ENCODE measurements at places on chromosomes 7 and 10.
A peak's percentile ranks its signal among the peaks of the same experiment; 100 is the strongest.

DNA sequence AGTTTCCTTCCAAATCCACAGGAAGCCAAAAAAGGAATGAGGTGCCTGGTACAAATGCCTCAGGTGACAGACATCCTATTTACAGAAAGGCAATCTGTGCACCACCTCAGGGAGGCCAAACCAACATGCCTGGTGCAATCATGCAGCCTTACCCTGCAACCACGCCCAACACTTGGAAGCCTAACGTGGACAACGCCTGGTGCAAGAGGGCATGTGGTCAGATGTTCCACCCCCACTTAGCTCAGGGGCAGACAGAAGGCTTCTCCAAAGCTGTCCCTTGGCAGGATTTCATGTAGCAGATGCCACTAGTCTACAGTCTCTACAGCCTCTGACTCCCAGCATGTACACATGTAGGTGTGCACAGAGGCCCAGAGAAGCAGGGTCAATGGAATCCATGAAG, 89.5 kb downstream of the KCNMA1 start:
- H3K27me3 ChIP-seq = peaks cover under 1% of the 10 kb centered on the region
- H3K36me3 ChIP-seq = no peaks in the 10 kb centered on the region
- no peak for DNase-seq
- H3K4me1 ChIP-seq = no peaks in the 10 kb centered on the region
- H3K27ac ChIP-seq = no peak overlapping the region
- no peak overlapping the region for H3K4me3 ChIP-seq

DNA sequence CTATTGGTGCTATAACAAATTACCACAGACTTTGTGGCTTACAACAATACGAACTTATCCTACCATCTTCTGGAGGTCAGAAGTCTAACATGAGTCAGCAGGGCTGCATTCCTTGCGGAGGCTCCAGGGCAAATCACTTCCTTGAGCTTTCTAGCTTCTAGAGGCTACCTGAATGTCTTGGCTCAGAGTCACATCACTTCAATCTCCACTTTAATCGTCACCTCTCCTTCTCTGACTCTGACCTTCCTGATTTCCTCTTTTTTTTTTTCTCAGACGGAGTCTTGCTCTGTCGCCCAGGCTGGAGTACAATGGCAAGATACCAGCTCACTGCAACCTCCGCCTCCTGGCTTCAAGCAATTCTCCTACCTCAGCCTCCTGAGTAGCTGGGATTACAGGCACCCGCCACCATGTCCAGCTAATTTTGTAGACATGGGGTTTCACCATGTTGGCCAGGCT, 44.6 kb upstream of the ANAPC16 start:
- H3K27ac ChIP-seq = no peak overlapping the region
- DNase-seq = no peak
- no peaks in the 10 kb centered on the region for H3K27me3 ChIP-seq
- no peak overlapping the region for H3K4me3 ChIP-seq
- H3K4me1 ChIP-seq = peaks cover 8% of the 10 kb centered on the region
- H3K36me3 ChIP-seq = no peaks in the 10 kb centered on the region

DNA sequence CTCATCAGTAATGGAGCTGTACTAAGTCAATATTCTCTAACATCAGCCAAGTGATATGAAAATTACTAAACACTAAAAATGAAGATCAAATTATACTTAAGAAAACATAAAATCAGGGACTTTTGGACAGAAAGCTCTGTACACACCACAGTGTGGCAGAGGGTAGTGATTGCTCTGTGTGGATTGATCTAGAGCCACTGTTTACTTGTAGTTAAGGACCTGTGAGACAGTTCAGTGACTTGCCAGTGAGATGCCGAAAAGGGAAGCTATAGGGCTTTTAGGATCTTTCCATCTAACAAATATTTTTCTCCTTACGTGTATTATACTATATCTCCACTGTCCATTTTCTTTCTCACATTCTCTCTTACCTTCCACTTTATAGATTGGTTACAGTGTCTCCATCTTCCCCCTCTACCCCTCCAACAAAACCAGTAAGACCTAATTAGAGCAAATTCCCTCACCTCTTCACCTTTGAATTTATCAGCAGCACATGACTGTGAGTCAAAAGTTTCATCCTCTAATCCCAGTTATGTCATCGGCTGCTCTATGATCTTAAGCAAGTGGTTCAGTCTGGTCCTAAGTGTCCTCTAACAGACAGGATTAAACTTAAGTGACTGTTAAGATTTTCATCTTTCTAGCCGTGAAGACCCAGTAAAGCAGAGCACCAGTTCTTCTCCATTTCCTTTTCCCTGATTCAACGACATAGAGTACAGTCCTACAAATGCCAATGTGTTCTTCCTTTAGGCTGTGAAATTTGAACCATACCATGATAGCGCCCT, 6.9 kb downstream of the PIK3CG start:
- DNase-seq = no peak
- no peaks in the 10 kb centered on the region for H3K4me1 ChIP-seq
- no peaks in the 10 kb centered on the region for H3K36me3 ChIP-seq
- no peaks in the 10 kb centered on the region for H3K27me3 ChIP-seq
- H3K4me3 ChIP-seq = no peak overlapping the region

DNA sequence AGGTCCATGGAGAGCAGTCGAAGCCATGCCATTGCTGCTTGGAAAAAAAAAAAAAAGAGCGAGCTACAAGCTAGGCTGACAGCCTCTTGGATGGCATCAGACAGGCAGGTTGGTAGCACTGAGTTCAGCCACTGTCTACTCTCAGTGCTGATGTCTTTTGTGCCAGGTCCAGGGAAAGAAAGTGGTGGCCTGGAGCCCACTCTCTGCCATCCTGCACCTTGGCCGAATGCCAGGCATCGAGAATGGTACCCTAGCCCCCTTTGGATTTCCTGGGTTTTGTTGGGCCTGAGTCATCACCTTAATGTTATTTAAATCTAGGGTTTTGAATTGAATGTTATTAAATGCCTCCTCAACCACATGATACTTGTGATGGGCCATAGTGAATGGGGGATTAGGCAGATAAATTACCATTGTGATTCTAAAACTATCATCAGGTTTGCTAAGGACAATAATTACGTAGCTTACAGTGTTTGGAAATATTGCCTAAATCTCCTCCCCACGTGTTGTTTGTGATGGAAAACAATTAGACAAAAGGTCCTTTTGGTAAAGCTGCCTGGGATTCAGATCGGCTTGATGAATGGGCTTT, 195.7 kb upstream of the GPR26 start:
- no peak for DNase-seq
- no peak overlapping the region for H3K4me3 ChIP-seq
- H3K4me1 ChIP-seq = peaks cover 21% of the 10 kb centered on the region
- H3K27me3 ChIP-seq = peaks cover 7% of the 10 kb centered on the region
- no peaks in the 10 kb centered on the region for H3K36me3 ChIP-seq
- H3K27ac ChIP-seq = no peak overlapping the region

DNA sequence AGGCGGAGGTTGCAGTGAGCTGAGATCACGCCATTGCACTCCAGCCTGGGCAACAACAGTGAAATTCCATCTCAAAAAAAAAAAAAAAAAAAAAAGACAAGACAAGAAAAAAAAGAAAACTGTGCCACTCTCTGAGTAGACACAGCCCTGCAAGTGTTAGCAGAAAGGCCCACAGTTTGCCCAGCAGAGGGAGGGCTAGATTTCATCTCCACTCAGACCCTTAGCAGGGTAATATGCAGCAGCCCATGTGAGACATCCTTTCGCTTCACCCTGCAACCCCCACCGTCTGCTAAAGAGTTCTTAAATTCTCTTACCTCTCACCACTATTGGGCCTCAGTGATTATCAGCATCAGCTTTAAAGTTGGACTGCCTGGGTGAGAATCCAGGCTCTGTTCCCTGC, 38.2 kb downstream of the CTNNA3 start:
- no peaks in the 10 kb centered on the region for H3K36me3 ChIP-seq
- no peaks in the 10 kb centered on the region for H3K27me3 ChIP-seq
- no peak overlapping the region for H3K27ac ChIP-seq
- H3K4me1 ChIP-seq = peaks cover 8% of the 10 kb centered on the region

- H3K4me3 ChIP-seq = no peak overlapping the region
- H3K27me3 ChIP-seq = no peaks in the 10 kb centered on the region
- H3K36me3 ChIP-seq = no peaks in the 10 kb centered on the region
Measured at GRCh38 chr10:48573045-48573444, 31.8 kb downstream of the ARHGAP22 start.

DNA sequence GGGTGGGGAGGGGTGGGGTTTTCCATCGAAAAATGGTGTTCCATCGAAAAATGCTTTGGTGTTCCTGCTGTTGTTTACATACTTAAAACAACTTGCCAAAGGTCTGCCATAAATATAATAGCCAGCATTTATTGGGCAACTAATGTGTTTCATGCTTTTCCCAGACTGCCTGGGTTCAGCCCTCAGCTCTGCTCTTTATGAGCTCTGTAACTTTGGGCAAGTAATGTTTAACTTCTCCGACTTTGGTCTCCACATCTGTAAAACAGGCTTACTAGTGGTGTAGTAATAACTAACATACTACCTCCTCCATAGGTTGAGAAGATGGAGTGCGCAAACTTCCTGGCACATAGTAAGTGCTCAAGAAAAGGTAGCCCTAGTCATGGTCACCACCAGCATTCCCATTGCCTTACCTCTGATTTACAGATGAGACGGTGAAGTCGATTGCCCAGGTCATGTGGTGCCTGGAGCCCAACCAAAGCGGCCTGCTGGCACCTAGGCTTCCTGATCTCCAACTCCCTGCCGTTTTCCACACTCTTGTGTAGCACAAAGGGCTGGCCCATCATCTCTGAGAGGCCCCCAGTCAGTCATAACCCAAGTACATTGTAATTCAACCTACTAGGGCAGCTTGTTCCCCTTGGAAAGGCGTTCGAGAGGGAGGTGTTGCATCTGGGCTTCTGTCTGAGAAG, 8.9 kb downstream of the ZMIZ1 start:
- H3K36me3 ChIP-seq = no peaks in the 10 kb centered on the region
- peaks cover 73% of the 10 kb centered on the region for H3K4me1 ChIP-seq
- no peak for DNase-seq
- H3K27ac ChIP-seq = no peak overlapping the region
- peak overlapping the region; percentile 28 for H3K4me3 ChIP-seq
- H3K27me3 ChIP-seq = no peaks in the 10 kb centered on the region

DNA sequence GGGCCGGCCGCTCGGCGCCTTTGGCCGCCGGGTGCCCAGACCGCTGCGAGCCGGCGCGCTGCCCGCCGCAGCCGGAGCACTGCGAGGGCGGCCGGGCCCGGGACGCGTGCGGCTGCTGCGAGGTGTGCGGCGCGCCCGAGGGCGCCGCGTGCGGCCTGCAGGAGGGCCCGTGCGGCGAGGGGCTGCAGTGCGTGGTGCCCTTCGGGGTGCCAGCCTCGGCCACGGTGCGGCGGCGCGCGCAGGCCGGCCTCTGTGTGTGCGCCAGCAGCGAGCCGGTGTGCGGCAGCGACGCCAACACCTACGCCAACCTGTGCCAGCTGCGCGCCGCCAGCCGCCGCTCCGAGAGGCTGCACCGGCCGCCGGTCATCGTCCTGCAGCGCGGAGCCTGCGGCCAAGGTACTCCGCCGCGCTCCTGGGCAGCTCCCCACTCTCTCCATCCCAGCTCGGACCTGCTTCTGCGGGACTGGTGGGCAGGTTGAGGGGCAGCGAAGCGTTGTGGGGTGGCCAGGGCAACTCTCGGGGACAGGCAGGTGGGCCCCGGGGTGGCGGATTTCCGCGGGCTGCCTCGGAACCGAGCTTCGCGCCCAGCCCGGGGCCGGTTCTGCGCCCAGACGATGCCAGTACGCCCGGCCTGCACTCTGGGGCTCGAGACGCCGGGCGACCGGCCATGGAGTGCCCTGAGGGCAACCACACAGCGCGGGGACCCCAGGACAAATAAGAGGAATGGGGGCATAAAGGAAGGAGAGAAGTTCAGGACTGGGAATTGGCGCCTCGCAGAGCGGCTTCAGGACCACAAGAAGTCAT, 578 bp downstream of the HTRA1 start:
- H3K27me3 ChIP-seq = peaks cover 76% of the 10 kb centered on the region
- no peak overlapping the region for H3K27ac ChIP-seq
- no peak for DNase-seq
- H3K36me3 ChIP-seq = no peaks in the 10 kb centered on the region

- H3K36me3 ChIP-seq = no peaks in the 10 kb centered on the region
- no peak overlapping the region for H3K27ac ChIP-seq
- no peak for DNase-seq
- no peaks in the 10 kb centered on the region for H3K27me3 ChIP-seq
Measured at GRCh38 chr7:132806834-132807233, 230.6 kb upstream of the PLXNA4 start.
